ENCODE measurements at places on chromosomes 1 and 21.

- no peak for DNase-seq
Measured at GRCh38 chr1:44515416-44515815, 110.4 kb downstream of the RNF220 start.

GRCh38 chr1:48772211-48772610 is 4.5 kb downstream of the BEND5 start:
- DNase-seq: no peak

GRCh38 chr1:10635085-10635896 is 160.5 kb downstream of the PEX14 start:
- DNase-seq: no peak

GRCh38 chr1:222829868-222830267 is 15.0 kb downstream of the DISP1 start:
- DNase-seq: no peak

- DNase-seq: no peak
Measured at GRCh38 chr1:62318756-62319544, at the start of gene KANK4. KANK4 (minus strand) TSS chr1:62319434; CDS start chr1:62281564, 37,870 bp downstream.

DNA sequence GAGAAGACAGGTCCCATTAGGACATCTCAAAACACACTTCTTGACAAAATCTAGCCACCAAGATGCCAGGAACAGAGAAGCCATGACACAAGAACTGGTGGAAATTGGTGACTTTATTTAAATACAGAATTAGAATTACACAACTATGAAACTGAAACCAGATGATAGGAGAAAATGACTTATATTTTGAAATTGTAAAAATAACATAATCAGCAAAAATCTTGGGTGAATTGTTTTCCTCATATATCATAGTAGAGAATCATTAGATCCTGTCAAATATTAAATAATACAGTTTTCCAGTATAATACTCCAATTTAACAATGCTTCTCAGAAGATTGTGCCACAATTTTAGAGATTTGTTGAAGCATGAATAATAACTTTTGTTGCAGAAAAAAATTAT is 81.5 kb upstream of the MROH9 start:
- no peak for DNase-seq

DNA sequence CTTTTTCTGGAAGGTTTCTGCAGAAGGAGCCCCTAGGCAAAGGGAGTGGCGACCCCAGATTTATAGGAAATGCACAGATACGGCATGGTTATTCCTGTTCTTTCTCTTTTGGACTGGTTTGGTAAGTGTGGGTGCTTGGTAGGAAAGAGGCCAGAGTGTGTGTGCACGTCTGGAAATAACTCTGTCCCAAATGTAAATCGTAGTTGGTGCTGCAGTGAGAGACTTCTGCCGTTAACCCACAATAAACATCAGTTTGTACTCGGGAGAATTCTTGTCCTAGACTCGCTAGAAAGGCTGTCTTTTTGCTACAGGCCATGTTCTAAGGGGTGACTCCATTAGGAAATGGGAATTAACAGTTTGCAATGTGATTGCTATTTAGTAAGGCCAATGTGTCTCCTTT is 779 bp downstream of the SLC44A3 start:
- DNase-seq: no peak
